Kidney capillary endothelial cell (primary cell): ENCODE measurements at places on chromosomes 1 and 21.

- no peak for DNase-seq
Measured at GRCh38 chr1:110787328-110788071, 85.4 kb upstream of the CD53 start.

- no peak for DNase-seq
Measured at GRCh38 chr1:235881930-235882700, 15.4 kb upstream of the LYST start.

DNA sequence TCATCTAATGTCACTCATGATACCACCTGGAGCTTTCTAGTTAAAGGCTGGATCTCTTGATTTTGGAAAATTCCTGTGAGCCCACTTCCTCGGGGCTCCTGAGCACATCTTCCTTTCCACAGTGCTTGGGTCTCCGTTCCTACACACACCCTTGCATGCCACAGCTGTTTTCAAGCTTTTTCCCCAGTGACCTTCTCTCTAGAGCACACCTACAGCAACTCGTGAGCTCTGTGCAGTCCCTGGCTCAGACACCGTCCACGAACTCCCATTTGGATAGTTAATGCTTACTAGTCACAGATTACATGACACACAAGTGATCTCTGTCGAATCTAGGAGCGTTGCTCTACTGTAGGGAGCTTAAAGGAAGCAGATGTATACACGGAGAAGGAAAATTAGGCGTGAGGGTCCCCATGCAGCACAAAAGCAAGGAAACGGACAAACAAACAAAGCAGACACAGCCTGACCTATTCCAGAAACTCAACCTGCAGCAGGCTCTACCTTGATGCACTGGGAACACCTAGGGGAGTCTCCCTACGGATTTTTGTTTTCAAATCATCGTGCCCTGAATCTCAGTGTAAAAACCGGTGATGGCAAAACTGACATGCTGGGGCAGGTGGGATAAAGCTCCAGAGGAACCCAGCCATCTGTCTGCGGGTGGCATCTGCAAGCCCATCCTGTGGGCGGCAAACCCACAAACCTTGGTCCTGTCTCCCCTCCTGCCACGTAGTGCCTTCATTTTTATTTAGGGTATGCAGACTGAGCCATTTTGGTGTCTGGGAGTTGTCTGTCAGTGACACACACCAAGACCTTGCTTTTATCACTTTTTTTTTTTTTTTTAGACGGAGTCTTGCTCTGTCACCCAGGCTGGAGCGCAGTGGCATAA, 177.8 kb downstream of the RUNX1 start:
- DNase-seq: no peak

- no peak for DNase-seq
Measured at GRCh38 chr1:33616780-33617179, 144.3 kb downstream of the ZSCAN20 start.

DNA sequence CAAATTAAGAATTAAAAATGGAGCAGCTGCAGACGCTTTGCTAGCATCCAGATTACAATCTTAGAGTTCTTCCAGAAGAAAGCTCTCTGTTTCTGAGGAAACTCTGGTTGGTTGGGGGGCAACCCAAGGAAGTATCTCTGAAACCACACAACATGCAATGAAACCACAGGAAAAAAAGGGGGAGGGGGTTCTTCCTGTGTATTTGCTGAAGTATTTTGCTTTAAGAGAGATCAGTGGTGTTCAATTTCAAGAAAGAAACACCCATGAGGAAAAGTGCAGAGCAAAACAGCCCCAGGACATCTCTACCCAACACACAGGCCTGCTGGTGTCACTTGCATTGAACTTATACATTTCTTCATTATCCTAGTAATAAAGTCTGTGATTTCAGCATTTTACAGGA, 19.7 kb upstream of the TIAM1 start:
- no peak for DNase-seq

- peak; percentile 80 for DNase-seq
Measured at GRCh38 chr1:43329995-43330751, 7.4 kb upstream of the MPL start.

GRCh38 chr1:26477446-26478152, 5.4 kb downstream of the HMGN2 start:
- DNase-seq: no peak

DNA sequence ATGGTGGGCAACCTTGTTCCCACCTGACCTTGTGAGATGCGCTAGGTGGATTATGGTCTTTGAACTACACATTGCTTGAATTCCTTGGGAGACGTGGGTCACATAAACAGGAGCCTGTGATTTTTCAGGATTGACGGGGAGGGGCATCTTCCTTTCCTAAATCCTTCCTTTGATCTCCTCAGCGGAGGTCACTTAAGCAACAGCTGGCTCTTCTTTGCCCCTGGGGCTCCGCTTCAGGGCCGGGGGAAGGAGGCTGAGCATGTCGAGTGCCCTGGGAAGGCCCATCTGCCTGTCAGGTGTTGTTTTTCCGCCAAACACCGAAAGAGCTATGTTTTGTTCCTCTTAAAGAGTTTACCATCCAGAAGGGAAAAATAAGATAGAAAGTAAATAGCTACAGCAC, 40.6 kb downstream of the KIF26B start:
- DNase-seq: no peak
